ENCODE measurements at places on chromosomes 1 and 21. TPM values are rescaled to one million over a fixed set of nuclear protein-coding genes. Genes with fewer than 3 reads are reported as not detected.

Gene TNFRSF18
- total RNA-seq: 24.4 TPM

- H3K27me3 ChIP-seq: no peaks in the 10 kb centered on the region
- no peak for DNase-seq
- H3K27ac ChIP-seq: no peak overlapping the region
- H3K4me1 ChIP-seq: no peaks in the 10 kb centered on the region
- no peaks in the 10 kb centered on the region for H3K36me3 ChIP-seq
- no peak overlapping the region for H3K4me3 ChIP-seq
Observed at GRCh38 chr1:52676249-52676903, 21.8 kb downstream of the COA7 start.

DNA sequence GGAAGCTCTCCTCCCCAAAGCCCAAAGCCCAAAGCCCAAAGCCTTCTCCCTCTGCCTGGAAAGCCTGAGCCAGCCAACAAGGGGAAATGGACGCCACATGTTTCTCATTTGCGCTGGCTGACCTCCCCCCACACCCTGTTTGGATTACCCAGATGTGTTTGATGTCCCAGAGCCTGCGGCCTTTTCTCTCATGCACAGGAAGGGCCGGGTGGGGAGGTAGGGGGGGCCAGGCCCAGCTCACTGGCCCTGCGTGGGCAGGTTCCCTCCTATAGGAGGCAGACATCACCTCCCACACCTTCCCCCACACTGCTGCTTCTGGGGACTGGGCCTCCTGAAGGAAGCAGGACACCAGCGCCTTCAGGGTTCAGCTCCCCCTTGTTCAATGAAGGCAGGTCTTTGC lies 116.3 kb downstream of the NAV1 start:
- no peak overlapping the region for H3K4me3 ChIP-seq
- H3K27ac ChIP-seq: no peak overlapping the region
- no peaks in the 10 kb centered on the region for H3K36me3 ChIP-seq
- H3K27me3 ChIP-seq: no peaks in the 10 kb centered on the region
- DNase-seq: no peak

- no peak for DNase-seq
- H3K27ac ChIP-seq: no peak overlapping the region
- H3K27me3 ChIP-seq: no peaks in the 10 kb centered on the region
- no peaks in the 10 kb centered on the region for H3K4me1 ChIP-seq
- no peak overlapping the region for H3K4me3 ChIP-seq
Observed at GRCh38 chr1:190273161-190273560, 204.5 kb downstream of the BRINP3 start.

GRCh38 chr1:26225033-26225831 lies 8.8 kb upstream of the CEP85 start:
- no peaks in the 10 kb centered on the region for H3K36me3 ChIP-seq
- peaks cover 13% of the 10 kb centered on the region for H3K27me3 ChIP-seq
- H3K27ac ChIP-seq: no peak overlapping the region
- peaks cover 10% of the 10 kb centered on the region for H3K4me1 ChIP-seq
- DNase-seq: peak; percentile 72

Gene GUCA2A
- not detected for total RNA-seq

DNA sequence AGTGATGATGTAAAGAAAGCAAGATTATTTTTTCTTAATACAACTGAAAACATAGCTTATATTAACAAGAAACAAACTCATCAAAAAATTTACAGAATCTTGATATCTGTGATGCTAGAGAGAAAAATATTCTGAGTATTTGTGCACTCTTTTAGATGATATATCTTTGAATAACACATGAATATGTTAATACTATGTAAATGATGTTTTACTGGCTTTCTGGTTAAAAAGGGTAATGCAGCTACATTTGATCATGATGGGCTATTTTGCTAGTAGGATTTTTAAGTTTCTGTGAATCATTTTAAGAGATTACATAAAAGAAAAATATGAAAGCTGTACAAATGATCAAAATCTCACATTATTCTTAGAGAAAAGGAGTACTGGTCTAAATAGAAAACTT lies 114.5 kb downstream of the GRIK1 start:
- H3K27ac ChIP-seq: no peak overlapping the region
- H3K36me3 ChIP-seq: no peaks in the 10 kb centered on the region
- no peaks in the 10 kb centered on the region for H3K4me1 ChIP-seq
- no peak overlapping the region for H3K4me3 ChIP-seq
- no peak for DNase-seq

GRCh38 chr1:186102547-186103148 lies 272.4 kb downstream of the TPR start:
- H3K4me3 ChIP-seq: no peak overlapping the region
- no peaks in the 10 kb centered on the region for H3K36me3 ChIP-seq
- peaks cover 6% of the 10 kb centered on the region for H3K4me1 ChIP-seq
- H3K27me3 ChIP-seq: no peaks in the 10 kb centered on the region

DNA sequence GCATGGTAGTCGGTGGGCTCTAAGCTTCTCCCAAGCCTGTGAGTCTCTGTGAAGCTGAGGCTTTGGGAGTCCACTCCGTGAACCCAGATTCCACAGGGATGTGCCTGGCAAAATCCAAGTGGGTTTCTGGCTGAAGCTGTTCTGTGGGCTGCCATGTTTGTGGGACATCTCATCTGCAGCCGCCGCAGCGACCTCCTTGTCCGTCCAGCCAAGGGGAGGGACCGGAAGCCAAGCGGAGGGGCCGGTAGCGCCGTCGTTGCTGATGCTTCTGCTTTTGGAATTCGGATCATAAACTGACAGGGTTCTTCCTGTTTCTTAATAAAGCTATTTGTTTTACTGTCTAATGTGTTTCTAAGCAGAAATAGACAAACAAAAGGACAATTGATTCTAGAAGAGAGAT lies 13.3 kb downstream of the KIF26B start:
- peaks cover 3% of the 10 kb centered on the region for H3K27me3 ChIP-seq
- DNase-seq: no peak
- no peaks in the 10 kb centered on the region for H3K36me3 ChIP-seq
- H3K27ac ChIP-seq: no peak overlapping the region
- H3K4me1 ChIP-seq: no peaks in the 10 kb centered on the region
- no peak overlapping the region for H3K4me3 ChIP-seq

DNA sequence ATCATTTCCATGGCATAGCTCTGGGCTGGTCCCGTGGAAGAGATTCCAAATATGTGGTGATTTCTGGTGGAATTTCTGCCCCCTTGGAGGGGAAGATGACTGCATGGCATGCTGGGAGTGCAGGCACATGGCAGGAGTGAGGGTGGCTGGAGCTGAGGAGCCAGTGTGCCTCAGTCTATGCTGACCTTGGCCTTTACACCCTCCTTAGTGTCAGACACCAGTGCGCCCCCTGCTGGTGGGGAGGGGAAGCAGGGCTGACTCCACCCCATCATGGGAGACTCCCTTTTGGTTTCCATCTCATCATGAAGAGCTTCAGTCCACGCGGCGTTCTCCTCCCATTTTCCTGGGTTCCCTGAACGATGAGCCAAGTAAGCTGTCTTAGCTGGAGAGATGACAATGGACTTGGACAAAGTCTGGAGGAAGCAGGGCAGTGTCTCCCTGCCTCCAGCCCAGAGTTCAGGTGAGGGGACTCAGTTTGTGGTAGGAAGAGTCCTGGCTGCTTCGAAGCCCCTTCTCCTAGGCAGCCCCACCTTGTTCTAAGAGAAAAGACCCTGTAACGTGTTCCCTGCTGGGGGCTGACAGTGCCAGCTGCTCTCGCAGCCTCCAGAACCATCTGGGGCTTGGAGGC lies 10.3 kb downstream of the ALX3 start:
- H3K4me3 ChIP-seq: no peak overlapping the region
- no peak overlapping the region for H3K27ac ChIP-seq
- H3K27me3 ChIP-seq: no peaks in the 10 kb centered on the region

GRCh38 chr1:25474439-25475047 lies 43.8 kb downstream of the MACO1 start:
- H3K4me3 ChIP-seq: no peak overlapping the region
- peaks cover 35% of the 10 kb centered on the region for H3K4me1 ChIP-seq
- H3K36me3 ChIP-seq: no peaks in the 10 kb centered on the region

Gene ANKRD65
- 2.8 TPM for total RNA-seq

GRCh38 chr1:40265298-40265697 lies 7.3 kb downstream of the ZMPSTE24 start:
- no peak overlapping the region for H3K27ac ChIP-seq
- H3K4me1 ChIP-seq: peaks cover 17% of the 10 kb centered on the region
- peaks cover 67% of the 10 kb centered on the region for H3K36me3 ChIP-seq
- DNase-seq: no peak
- H3K4me3 ChIP-seq: no peak overlapping the region

Gene COA7
- total RNA-seq: 14.8 TPM

DNA sequence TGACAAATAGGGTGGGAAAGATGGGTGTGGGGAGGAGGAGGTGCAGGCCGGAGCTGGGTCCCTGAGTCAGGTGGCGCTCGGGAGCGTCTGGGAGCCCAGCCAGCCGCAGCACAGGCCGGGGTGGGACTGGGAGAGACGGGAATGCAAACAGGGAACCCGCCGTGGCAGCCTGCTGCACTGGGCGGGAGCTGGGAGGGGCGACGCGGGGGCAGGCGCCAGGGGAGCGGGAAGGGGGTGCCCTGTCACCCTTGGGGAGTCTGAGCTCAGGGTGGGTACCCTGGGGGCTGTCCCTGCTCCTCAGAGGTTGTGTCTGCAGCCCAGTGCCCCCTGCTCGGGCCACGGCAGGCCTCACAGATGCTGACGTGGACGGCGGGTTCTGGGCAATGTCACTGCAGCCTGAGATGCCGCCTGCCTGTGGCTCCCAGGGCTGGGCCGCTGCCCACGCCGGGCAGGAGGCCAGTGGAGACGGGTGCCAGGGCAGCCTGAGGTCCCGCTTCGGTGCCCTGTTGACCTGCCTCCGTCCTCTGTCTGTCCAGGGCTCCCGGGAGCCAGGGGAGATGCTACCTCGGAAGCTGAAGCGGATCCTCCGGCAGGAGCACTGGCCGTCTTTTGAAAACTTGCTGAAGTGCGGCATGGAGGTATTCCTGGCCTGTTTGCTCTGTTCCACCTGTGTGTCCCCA lies 16.6 kb upstream of the LRRC3 start:
- H3K27ac ChIP-seq: no peak overlapping the region
- no peaks in the 10 kb centered on the region for H3K36me3 ChIP-seq
- no peak overlapping the region for H3K4me3 ChIP-seq
- DNase-seq: no peak
- H3K27me3 ChIP-seq: peaks cover 36% of the 10 kb centered on the region
- peaks cover 4% of the 10 kb centered on the region for H3K4me1 ChIP-seq
